LNCaP clone FGC (cell line): ENCODE measurements at places on chromosomes 3 and 15.

GRCh38 chr3:12906141-12906915 is 65.0 kb upstream of the RPL32 start:
- no peak for DNase-seq

GRCh38 chr3:126895178-126896066 is 87.5 kb upstream of the PLXNA1 start:
- DNase-seq = no peak

- DNase-seq = no peak
Observed at GRCh38 chr15:36769098-36769497, 189.7 kb downstream of the CDIN1 start.

DNA sequence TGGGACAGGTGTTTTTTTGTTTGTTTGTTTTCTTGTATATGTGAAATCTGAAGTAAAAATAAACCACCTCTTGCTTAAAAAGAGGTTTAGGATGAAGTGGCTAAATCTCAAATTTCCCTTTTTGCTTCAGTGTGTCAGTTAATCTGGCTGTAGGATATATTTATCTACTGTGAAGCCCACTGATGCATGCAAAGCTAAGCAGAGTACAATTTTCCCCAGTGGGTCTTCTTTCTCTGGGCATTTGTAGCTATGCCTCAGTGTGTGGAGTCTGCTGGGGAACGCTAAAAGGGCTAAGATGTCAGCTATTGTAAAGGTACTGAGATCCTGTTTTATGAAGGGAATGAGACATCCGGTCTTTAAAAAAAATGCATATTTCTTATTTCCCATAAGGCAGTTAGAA is 190.6 kb downstream of the TCF12 start:
- DNase-seq = no peak

DNA sequence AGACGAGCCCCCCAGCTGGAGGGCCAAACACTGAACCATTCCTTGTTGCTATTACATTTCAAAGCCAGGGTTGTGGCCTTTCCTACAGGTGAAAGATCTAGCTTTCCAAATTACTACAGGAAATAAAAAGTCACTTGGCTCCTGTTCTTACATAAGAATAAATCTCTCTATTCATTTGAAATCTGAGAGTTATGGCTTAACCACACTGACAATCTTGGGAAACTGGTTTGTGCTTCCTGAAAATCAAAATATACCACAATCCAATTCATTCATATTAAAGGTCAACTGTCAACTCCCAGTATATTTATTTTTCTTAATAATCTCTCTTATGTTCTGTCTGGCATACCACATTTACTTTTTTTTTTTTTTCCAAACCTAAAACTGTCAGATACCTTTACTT is 103.7 kb upstream of the LMOD3 start:
- no peak for DNase-seq

DNA sequence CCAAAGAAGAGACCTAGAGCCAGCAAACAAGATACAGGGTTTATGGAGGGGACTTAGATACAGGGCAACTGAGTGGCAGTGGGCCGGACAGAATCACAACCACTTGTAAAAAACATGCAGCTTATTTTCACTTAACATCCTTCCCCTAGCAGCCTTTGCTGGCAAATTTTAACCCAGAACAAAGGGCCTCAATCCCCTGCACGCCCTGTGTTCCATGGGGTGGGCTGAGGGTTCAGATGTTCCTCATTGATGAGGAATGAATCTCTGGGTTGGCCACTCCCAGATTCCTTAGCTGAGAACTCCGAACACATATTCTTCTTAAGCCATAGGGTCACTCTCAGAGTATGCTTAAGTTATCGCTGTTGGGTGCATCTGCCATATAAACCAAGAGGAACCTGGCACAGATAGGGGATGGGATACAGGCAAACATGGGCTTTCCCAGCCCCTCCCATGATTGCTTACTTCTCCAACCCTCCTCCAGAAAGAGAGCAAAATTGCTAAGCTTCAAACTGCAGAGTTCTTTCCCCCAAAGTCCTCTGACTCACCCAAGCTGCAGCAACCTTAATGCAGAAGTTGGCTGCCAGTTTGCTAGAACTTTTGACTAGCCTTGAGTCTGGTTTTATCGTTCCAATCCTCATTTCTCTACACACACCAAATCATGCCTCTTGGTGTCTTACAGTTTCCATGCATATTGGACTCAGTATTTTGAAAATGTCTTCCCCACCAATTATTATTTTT is 146.9 kb downstream of the CD47 start:
- no peak for DNase-seq

DNA sequence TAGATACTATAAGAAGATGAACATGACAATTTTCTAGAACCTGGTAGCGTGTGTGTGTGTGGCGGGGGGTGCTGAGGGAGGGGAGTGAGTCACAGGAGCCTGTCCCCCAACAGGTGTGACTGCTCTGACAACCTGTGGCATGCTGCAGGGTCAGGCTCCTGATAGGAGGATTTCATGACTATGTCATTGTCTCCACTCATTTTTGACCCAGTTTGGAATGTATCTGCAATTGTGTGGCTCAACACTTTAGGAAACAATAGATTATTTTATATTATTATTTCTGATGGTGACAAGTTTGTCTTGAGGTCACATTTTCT is 9.3 kb upstream of the VILL start:
- no peak for DNase-seq

DNA sequence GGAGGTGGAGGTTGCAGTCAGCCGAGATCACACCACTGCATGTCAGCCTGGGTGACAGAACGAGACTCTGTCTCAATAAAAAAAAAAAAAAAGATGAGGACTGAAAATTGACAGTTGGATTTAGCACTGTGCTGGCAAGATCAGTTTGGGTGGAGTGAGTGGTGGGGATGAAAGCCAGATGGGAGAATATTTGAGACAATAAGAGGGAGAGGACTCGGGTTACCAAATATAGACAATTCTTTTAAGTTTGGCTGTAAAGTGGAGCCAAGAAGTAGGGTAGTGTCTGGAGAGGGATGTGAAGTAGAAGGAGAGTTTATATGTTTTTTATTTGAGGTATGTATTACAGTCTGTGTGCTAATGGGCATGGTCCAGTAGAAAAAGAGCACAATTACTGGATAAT is 20.4 kb downstream of the TMOD3 start:
- no peak for DNase-seq

DNA sequence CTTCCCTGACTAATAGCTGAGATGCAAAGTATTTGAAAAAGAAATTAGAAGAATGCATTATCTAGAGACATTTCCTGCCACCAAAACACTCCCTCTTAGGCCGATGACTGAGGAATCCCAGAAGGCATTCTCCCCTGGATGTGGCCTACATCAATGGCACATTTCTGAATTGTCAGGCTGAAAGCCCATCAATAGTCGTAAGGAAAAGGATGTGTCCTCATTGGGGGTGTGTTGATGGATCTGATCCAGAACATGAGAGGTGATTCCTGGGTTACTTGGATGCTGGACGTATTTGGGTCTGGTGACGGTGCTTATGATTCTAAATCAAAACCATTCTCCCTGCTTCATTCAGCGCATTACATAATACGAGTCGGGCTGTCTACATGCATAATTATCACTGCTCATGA is 216.9 kb upstream of the CDIN1 start:
- no peak for DNase-seq

DNA sequence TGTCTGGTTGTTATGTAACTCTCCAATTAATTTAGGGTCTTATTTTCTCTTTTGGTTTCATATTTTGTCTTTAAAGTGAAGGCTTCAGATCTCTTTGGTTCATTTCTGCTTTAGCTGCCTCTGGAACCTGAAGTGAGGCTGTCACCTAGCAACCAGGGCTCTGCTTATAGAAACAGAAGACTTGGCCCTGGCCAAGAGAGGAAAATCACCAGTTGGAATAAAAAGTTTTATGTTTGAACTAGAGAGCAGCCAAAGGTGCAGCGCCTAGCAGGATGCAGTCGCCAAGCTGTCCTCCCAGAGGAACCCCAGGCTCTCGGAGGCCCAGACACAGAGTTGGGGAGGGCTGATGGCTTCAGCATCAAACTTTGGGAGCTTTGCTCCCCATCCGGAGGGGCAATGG is 41.1 kb downstream of the LYZL4 start:
- peak; percentile 21 for DNase-seq

DNA sequence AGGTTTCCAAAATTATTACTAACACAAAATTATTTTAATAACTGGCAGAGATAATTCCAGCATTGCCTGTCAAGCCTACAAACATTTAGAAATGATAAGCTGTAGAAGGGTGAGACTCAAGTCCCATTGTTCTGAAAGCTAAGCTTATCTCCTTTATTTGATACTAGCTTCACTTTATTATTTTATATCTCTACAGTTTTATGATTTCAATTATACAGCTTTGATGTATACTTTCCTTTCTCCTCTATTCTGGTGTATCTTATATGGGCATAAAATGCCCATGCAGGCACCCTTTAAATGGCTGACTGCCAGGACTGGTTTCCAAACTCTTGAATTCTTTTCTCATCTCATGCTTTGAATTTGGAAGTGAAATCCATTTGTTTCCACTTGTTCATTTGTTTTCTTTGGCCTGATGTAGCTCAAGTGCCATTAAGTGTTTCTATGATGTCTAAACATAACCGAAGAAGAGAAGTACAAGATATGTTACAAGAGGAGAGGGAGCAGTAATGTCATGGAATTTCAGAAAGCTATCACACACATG is 372.1 kb upstream of the ARHGEF26 start:
- no peak for DNase-seq
